ENCODE measurements at places on chromosomes 1 and 21. TPM values are rescaled to one million over a fixed set of nuclear protein-coding genes. Genes with fewer than 3 reads are reported as not detected.
A peak's percentile ranks its signal among the peaks of the same experiment; 100 is the strongest.

DNA sequence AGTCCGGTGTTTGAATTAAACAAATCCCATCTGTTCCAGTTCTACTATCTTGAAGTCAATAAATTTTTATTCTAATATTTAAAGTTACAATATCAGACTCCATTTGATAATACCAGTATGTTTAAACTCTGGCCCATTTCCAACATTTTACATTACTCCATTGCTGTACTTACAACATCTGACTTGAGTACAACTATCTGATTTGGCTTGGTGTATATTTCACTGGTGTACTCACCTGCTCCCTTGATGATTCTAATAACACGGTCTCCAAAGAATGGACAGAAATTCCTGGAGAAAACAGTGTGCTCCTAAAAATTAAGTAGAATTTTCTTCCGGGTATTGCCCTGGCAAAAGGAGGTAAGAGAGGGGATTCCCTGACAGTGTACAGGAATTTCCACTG lies 680.5 kb upstream of the ADAMTS5 start:
- no peak for DNase-seq

GRCh38 chr1:2940178-2940577 lies 81.1 kb upstream of the ACTRT2 start:
- DNase-seq, result no peak

DNA sequence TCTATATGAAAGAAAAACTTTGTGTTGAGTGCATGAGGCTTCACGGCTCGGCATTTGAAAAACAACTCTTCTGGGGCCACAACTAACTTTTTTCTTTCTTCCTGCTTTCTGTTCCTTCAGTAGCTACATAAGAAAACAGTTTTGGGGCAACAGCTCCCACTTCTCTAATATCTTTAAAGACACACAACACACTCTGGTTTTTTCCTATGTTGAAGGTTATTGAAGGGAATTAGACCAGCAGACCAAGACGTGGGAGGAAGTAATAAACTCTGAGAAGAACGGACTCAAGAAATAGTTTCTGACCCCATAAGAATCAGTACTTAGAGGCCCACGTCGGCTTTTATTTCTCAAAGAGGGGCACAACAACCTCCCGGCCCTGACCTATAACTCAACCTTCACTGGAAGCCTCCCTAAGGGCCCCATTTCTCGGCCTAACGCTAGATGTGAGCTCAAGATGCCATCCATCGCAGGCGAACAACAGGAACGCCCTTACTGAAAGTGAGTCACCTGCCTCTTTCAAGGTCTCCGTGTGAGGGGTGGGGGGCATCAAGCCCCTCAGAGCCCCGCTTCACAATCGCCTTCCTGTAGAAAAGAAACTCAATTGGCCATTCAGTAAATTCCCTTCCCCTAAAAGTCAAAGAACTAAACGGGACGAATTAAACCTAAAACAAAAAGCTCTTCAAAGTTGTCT lies 844 bp downstream of the ZMYM6 start:
- peak; percentile 61 for DNase-seq

DNA sequence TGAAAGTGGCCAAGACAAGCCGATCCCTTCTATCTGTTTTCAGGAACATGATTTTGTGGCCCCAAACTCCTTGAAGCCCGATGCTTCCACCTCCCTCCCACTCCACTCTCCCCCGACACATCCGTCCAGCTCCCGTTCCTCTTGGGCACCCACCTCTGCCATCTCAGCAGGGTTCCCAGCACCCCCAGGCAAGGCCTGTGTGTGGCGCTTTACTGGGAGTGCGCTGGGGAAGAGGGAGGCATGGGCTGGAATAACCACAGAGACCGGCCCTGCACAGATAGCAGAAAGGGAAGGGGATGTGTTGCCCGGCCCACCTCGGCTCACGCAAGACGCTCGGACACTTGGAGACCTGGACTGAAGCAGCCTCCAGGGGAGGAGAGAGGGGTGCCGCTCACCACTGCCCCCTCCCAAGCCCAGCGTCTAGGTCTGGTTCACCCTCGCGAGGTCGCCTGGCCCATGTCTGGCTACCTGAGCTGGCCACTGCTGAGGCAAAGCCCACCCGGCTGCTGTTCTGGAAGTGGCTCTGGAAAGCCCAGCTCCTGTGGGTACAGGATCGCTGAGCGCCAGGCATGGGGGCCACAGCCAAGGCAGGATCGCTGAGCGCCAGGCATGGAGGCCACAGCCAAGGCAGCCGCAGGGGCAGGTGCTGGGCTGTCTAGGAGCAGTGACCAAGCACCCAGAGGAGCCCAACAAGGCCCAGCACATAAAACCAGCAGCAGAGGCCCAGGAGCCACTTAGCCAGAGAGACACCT lies 23.8 kb upstream of the COL18A1 start:
- DNase-seq, result no peak

- DNase-seq, result no peak
Measured at GRCh38 chr1:150034336-150034735, 23.8 kb upstream of the OTUD7B start.

Gene SETDB1
- total RNA-seq, result 41.4 TPM

Gene CCDC18
- total RNA-seq, result 5.5 TPM

Gene GREM2
- total RNA-seq, result 3.0 TPM

Gene KIF2C
- total RNA-seq, result 5.8 TPM

Data from hepatocyte (in vitro differentiated cells).